Stimulated activated CD4-positive, alpha-beta T cell treated with anti-CD3 and anti-CD28 coated beads, Interleukin-2, amount 100 ng/mL, for 24 hours (primary cell): ENCODE measurements at places on chromosomes 7 and 10.

DNA sequence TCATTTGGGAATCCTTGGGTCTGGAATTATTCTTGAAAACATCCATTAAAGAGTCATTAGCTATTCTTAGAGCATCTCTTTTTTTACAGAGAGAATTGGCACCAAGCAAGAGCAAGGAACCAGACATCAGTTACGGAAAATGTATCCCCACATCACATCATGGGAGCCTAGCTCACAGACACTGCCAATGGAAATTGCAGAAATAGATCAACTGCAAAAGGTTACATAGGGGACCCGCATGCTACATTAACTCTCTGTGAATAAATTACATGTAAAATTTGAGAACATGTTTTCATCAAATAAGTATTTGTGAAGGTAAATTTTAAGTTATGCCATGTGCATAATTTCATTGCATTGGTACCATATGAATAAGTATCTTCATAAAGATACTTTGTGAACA, 224.8 kb downstream of the ZNF248 start:
- no peak for DNase-seq

GRCh38 chr7:157548691-157549303, 212.0 kb downstream of the DNAJB6 start:
- DNase-seq: no peak

DNA sequence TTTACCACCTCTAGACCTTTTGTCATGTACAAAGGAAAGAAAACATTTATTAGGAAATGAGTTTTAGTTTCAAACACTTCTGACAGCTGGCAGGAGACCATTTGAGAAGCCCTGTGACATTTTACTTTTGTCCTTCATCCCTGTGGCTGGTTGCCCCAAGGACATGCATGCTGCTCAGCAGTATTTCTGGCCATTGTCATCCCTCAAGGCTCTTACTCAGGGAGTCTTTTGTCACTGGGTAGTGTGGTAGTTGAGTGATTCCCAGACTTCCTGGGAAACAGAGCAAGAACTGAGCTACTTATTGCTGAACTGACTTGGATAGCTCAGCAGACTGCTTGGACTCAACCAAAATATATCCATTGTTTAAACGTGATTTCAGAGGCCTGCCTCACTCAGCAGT, 142.8 kb downstream of the LRRC4 start:
- DNase-seq: no peak

GRCh38 chr10:125795128-125795527, 19.5 kb upstream of the MMP21 start:
- no peak for DNase-seq

DNA sequence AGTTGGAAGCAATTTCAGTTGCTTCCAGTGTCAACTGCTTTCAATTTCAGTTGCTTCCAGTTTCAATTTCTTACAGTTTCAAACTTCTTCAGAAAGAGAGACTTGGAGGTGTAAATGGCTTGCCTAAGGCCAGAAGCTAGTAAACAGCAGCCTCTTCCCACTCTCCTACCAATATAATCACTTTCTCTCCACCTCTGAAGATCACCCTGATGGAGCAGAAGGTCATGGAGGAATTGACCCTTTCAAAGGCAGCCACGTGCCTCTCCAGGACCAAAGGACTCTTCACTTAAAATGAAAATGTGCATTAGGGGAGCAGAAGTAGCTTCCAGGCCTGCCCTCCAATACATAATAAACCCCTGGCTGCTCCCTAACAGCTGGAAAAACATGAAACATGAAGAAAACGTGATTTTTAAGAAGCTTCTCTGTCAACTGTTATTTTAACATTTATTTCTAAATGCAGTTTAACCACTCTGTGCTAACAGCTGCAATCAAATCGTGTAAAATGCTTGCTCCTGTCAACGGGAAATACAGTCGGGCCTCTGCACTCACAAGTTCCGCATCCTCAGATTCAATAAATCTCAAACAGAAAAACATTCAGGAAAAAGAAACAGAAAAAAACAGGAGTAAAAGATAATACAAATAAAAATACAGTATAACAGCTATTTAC, 1020.6 kb downstream of the XPNPEP1 start:
- DNase-seq: no peak

- no peak for DNase-seq
Measured at GRCh38 chr10:4812046-4812445, 14.0 kb upstream of the AKR1E2 start.

- no peak for DNase-seq
Measured at GRCh38 chr10:50470345-50470744, 153.4 kb downstream of the SGMS1 start.
